ENCODE measurements at places on chromosomes 6 and 20.

- DNase-seq: no peak
These were observed 42.9 kb upstream of the SPTLC3 start for GRCh38 chr20:12965870-12966251.

- DNase-seq: no peak
These were observed 47.5 kb downstream of the PHIP start for GRCh38 chr6:79030511-79030910.

GRCh38 chr6:15158821-15159619 lies 86.8 kb upstream of the JARID2 start:
- DNase-seq: no peak

DNA sequence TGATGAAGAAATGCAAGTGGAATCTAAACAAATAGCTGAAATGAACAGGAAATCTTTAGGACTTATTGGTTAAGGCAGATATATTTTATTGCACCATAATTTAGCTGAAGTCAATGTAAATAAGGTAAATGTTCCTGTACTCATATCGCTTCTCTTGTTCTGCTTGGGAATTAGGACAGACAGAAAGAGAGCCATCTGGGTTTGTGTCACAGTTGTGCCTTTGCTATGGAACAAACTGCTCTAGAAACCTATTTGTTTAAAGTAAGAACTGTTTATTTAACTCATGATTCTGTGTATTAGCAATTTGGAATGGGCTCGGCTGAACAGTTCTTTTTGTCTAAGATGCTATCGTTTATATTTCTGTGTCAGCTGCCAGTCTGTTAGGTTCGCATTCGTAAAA lies 143.8 kb upstream of the KHDRBS2 start:
- no peak for DNase-seq

DNA sequence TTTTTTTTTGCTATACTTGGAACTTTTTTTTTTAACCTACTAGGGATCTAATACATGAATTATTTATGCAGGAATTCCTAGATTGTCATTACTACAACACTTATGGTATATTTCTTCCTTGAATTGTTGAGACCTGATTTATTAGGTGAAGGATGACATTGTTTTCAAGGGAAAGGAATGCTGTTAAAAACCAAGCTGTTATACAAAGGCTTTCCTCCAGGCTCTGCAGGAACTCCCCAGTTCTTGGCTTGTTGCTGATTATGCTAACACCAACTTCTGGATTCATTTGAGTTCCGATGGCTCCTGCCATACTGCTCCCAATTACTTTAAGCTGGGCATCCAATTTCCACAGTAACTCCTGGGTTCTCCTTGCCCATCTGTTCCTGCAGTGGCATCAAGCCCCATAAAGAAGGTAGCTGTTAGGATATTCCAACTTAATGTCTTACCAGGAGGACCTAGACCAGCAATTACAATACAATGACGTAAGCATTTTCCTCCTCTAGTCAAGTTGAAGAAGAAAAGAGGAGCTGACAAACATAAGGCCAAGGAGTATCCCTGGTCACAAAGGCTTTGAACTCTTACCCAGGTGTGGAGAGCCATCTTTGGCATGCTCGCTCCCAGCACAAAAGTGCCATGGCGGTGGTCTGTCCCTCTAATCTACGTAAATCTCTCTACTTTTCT lies 215.9 kb upstream of the AGPAT4 start:
- no peak for DNase-seq

DNA sequence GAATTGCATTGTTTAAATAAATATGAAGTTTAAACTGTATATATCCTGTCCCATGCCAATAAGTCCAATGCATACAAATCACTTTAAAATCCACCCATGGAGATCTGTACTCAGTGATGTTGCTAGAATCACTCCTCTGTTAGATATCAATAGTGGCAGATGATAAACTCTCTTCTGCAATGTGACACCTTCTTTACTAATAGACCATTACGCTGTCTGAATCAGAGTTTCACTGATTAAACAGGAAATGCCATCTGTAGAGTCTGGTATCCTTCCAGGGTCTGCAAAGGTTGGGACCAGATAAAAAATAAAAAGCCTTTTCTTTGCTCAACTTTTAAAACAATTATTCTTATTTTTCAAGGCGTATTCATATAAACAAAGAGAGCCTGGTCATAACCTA lies 134.5 kb downstream of the EDN3 start:
- DNase-seq: no peak

- no peak for DNase-seq
These were observed 6.9 kb upstream of the ADGRB3 start for GRCh38 chr6:68628161-68628560.

DNA sequence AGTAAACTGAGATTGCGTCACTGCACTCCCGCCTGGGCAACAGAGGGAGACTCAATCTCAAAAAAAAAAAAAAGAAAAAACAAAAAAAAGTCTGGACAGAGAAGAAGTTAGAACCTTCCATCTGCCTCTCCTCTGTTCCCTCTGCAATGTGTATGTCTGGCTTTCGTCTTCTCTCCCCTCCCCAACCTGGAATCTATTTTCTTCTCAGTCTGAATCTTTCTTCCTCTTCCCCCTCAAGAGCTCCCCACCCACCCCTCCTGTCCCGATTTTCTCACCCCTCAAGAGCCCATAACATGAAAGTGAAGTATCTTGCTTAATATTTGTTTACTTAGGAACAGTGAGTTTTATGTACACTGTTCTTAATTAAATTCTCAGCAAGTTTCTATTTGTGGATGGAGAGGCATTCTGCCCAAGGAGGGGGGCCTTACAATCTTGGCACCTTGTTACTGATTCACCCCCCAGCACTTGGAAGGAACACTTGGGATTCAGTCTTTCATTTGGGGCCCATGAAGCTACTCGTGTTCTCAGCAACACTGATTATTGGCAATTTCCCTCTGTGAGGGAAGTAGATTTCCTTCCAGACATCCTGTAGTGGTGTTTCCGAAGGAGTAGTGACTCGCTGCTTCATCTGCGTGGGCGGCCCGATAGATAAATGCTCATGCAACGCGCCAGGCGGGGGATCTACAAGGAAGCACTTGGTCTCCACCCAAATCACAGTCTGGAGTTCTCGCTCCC lies 69.3 kb upstream of the SRSF6 start:
- DNase-seq: no peak

DNA sequence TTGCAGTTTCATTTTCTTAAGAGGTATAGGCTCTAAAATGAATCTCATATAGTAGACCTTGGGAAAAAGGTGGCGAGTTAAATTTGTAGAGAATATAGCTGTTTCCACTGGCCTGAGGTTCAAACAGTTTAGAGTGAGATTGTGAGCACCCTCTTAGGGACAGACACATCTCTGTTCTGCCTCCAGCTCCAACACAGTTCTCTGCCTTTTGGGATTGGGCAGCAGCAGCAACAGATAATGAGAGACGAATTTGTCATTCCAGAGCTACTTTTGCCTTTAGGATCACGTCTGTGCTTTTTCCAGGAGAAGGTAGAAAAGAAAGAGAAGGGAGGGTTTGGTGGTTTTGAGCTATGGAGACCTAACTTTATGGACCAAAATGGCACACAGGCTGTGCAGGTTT lies 289.4 kb downstream of the PRL start:
- DNase-seq: no peak
